ENCODE measurements at places on chromosomes 11 and 22.

DNA sequence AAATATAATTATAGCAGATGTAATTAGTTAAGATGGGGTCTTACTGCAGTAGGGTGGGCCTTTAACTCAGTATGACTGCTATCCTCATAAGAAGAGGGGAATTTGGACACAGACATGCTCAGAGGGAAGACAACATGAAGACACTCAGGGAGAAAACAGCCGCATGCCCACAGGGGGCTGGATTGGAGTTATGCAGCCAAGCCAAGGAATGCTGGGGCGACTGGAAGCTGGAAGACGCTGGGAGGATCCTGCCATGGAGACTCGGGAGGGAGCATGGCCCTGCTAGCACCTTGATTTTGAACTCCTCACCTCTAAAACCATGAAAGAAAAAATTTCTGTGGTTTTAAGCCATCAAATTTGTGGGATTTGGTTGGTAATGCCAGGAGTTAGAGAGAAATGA lies 40.9 kb downstream of the PANX1 start:
- no peak for DNase-seq

DNA sequence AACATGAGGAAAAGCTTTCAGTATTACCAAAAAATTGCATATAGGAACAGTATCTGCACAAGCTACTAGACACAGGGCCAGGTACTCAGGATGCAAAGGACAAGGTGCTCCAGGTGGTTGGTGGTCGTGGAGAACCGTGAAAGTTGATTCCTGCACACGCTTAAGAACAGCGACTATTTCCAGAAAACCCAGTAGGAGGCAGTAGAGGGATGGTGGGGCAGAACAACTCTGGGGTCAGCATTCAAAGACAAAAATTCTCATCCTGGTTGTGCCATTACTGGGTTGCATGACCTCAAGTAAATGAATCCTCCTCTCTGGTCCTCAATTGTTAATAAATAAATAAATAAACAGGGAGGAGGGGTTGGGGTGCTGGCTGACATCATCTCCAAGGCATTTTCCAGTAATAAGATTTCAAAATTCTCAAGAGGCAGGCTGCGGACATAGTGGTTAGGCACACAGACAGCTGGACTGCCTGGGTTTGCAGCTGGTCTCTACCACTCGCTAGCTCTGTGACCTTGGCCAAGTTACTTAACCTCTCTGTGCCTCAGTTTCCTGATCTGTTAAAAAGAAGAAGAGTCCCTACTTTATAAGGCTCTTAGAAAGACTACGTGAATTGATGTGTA lies 89.6 kb downstream of the ISX start:
- DNase-seq = no peak

- no peak for DNase-seq
Observed at GRCh38 chr22:17698948-17699347, 60.4 kb downstream of the BCL2L13 start.

- DNase-seq = no peak
Observed at GRCh38 chr11:88313441-88313840, 24.1 kb downstream of the CTSC start.

- no peak for DNase-seq
Observed at GRCh38 chr11:46901156-46901555, 17.2 kb downstream of the LRP4 start.

All from kidney epithelial cell (primary cell).